ENCODE measurements at places on chromosomes 7 and 10.

GRCh38 chr7:40827222-40828085, 692.6 kb downstream of the SUGCT start:
- no peaks in the 10 kb centered on the region for H3K4me1 ChIP-seq
- no peaks in the 10 kb centered on the region for H3K36me3 ChIP-seq
- H3K27me3 ChIP-seq, result no peaks in the 10 kb centered on the region
- no peak for DNase-seq

GRCh38 chr10:12501324-12501723, 152.0 kb downstream of the CAMK1D start:
- peaks cover 34% of the 10 kb centered on the region for H3K4me1 ChIP-seq
- no peaks in the 10 kb centered on the region for H3K27me3 ChIP-seq
- H3K4me3 ChIP-seq, result no peak overlapping the region
- H3K36me3 ChIP-seq, result peaks cover 1% of the 10 kb centered on the region

GRCh38 chr10:58752665-58753064, 240.0 kb downstream of the BICC1 start:
- H3K36me3 ChIP-seq, result no peaks in the 10 kb centered on the region
- no peak overlapping the region for H3K4me3 ChIP-seq
- no peak for DNase-seq
- H3K4me1 ChIP-seq, result no peaks in the 10 kb centered on the region
- H3K27me3 ChIP-seq, result peaks cover 8% of the 10 kb centered on the region
- no peak overlapping the region for H3K27ac ChIP-seq

GRCh38 chr7:118771672-118772071, 547.2 kb downstream of the ANKRD7 start:
- no peaks in the 10 kb centered on the region for H3K36me3 ChIP-seq
- DNase-seq, result no peak
- no peak overlapping the region for H3K4me3 ChIP-seq
- H3K27me3 ChIP-seq, result no peaks in the 10 kb centered on the region
- no peaks in the 10 kb centered on the region for H3K4me1 ChIP-seq

DNA sequence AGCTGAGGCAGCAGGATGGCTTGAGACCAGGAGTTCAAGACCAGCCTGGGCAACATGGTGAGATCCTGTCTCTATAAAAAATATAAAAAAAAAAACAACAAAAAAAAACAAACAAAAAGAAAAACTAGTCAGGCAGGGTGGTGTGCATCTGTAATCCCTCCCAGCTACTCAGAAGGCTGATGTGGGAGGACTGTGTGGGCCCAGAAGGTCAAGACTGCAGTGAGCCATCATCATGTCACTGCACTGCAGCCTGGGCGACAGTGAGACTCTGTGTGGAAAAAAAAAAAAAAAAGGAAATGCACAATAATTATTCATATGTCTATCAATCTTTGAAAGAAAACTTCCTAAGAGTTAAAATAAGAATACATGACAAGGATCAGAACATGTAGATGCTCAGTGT, 178.3 kb downstream of the SEM1 start:
- H3K4me1 ChIP-seq, result no peaks in the 10 kb centered on the region
- H3K27ac ChIP-seq, result no peak overlapping the region
- peaks cover 18% of the 10 kb centered on the region for H3K27me3 ChIP-seq
- no peak for DNase-seq
- H3K4me3 ChIP-seq, result no peak overlapping the region

GRCh38 chr7:109224100-109224499, 654.4 kb downstream of the DNAJB9 start:
- no peak overlapping the region for H3K4me3 ChIP-seq
- no peak for DNase-seq
- no peaks in the 10 kb centered on the region for H3K27me3 ChIP-seq
- no peak overlapping the region for H3K27ac ChIP-seq
- no peaks in the 10 kb centered on the region for H3K4me1 ChIP-seq

DNA sequence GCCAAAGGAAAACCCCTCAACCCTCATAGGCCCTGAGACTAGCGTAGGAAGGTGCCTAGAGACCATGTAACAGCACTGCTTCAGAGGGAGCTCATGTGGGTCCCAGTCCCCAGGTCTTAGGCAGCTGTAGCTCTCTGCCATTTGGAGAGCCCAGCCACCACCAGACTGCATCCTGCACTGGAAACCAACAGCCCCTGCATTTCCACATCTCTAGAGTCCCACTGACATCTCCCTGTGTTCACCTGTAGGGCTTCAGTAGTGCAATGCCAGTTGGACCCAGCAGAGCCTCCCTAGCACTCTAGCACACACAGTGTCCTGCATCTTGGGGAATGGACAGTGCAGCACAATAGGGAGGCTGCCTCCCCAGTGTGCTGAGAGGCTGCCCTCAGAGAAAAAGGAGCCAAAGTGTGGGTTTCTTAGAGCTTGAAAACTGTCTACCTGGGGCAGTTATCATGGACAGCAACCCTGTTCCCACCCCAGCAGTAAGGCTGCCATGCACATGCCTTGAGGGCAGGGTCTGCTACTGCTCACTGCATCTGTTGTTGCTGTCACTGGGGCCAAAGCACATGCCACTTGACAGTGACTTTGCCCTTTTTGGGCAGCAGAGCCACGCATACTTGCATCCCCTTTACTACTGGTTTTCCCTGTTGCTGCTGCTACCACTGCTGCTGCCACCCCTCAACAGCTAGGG, 46.7 kb upstream of the ANTXRL start:
- peaks cover 22% of the 10 kb centered on the region for H3K4me1 ChIP-seq
- H3K36me3 ChIP-seq, result peaks cover 35% of the 10 kb centered on the region
- no peak overlapping the region for H3K27ac ChIP-seq

DNA sequence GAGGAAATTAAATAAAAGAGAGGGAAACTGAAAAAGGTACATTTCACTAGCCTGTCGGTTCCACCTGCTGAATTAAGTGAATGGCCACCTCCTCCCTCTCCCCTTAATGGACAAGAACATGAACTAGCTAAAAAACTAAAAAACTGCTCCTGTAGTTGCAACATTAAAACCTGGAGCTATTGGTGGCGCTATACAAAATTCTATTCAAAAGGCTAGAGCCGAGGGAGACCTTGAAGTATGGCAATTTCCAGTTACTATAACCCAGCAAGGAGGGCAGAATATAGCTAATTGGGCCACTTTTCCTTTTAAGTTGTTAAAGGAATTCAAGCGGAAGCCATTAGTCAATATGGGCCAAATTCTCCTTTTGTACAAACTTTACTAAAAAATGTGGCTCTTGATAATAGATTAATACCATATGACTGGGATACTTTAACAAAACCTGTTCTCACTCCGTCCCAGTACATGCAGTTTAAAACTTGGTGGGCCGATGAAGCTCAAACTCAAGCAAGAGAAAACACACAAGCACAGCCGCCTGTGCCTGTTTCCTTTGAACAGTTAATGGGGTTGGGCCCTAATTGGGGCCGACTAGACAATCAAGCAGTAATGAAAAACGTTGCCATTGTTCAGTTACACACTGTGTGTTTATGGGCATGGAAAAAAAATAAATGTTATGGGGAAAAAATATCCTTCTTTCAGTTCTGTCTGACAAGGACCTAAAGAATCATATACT, 6.5 kb upstream of the CHST3 start:
- H3K36me3 ChIP-seq, result no peaks in the 10 kb centered on the region
- H3K4me1 ChIP-seq, result peaks cover 4% of the 10 kb centered on the region

DNA sequence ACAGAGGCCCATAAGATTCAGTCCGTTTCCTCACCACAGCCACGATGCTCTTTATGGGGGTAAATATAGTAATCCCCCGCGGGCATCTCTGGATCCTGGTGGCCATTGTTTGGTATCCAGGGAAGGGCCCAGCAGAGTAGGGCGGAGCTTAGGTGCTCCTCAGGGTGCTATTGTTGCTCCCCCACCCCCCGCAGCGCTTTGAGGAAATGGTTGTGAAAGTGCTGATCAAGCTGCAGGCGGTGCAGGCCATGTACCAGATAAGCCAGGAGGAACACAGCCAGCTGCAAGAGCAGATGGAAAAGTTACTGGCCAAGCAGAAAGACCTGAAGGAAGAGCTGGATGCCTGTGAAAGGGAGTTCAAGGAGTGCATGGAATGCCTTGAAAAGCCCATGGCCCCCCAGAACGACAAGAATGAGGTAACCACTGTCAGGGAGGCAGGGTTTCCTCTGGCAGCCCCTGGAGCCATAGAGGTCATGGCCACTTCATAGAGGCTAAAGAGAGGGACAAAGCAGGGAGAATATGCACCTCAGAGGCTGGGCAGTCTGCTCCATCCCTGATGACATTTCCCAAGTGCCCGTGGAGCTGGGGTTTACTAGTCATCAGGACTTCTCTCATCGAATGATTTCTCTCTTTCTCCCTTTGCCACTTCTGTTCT, 17.6 kb upstream of the FLNC start:
- DNase-seq, result no peak
- H3K4me1 ChIP-seq, result no peaks in the 10 kb centered on the region
- no peak overlapping the region for H3K27ac ChIP-seq
- no peaks in the 10 kb centered on the region for H3K27me3 ChIP-seq
- H3K36me3 ChIP-seq, result no peaks in the 10 kb centered on the region
- H3K4me3 ChIP-seq, result no peak overlapping the region

- no peak overlapping the region for H3K4me3 ChIP-seq
- H3K27ac ChIP-seq, result no peak overlapping the region
- H3K27me3 ChIP-seq, result peaks cover 36% of the 10 kb centered on the region
- no peaks in the 10 kb centered on the region for H3K36me3 ChIP-seq
- H3K4me1 ChIP-seq, result no peaks in the 10 kb centered on the region
- DNase-seq, result no peak
Measured at GRCh38 chr10:95254629-95255028, 36.2 kb downstream of the PDLIM1 start.

DNA sequence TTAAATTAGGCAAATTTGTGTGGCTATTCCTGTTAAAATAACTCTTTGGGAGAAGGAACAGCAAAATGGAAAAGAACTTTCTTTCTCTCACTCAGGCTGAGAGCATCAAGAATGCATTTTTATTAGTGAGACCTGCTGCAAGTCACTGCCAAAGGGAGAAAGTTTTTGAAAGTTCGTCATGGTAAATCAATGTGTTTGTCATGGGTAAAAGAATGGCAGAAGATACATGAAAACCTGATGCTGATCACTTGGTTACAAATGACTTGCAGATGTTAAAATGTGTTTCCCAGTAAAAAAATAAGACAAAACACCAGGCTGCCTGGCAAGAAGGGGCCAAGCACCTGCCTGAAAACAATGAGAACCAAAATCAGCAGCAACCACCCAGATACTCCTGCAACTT, 484.7 kb upstream of the NRP1 start:
- H3K27ac ChIP-seq, result no peak overlapping the region
- H3K4me3 ChIP-seq, result no peak overlapping the region
- no peak for DNase-seq

DNA sequence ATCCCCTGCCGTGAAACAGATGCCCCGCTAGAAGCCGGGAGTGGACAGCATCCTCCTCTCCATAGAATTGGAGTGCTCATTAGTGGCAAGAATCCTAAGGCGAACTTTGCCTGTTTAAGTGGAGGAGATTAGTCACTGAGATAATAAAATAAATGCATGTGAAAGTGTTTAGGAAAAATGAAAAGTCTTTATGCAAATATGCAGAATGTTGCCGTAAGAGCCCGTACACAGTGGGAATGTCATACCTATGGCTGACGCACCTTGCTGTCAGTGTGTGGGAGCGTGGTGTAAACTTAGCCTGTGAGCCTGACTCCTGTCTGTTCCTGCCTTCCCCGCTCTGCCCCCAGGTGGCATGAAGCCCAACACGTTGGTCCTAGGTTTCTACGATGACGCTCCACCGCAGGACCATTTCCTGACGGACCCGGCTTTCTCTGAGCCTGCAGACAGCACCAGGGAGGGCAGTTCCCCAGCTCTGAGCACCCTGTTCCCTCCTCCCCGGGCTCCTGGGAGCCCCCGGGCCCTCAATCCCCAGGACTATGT, 1.7 kb upstream of the TRIP6 start:
- H3K4me1 ChIP-seq, result peaks cover 16% of the 10 kb centered on the region
- H3K4me3 ChIP-seq, result peak overlapping the region; percentile 42
- no peak for DNase-seq
- H3K27me3 ChIP-seq, result no peaks in the 10 kb centered on the region
- H3K27ac ChIP-seq, result peak overlapping the region; percentile 34
- H3K36me3 ChIP-seq, result peaks cover 11% of the 10 kb centered on the region

- peaks cover 10% of the 10 kb centered on the region for H3K27me3 ChIP-seq
- H3K4me3 ChIP-seq, result no peak overlapping the region
- H3K36me3 ChIP-seq, result no peaks in the 10 kb centered on the region
Measured at GRCh38 chr10:60664859-60665258, 113.4 kb upstream of the CDK1 start.

DNA sequence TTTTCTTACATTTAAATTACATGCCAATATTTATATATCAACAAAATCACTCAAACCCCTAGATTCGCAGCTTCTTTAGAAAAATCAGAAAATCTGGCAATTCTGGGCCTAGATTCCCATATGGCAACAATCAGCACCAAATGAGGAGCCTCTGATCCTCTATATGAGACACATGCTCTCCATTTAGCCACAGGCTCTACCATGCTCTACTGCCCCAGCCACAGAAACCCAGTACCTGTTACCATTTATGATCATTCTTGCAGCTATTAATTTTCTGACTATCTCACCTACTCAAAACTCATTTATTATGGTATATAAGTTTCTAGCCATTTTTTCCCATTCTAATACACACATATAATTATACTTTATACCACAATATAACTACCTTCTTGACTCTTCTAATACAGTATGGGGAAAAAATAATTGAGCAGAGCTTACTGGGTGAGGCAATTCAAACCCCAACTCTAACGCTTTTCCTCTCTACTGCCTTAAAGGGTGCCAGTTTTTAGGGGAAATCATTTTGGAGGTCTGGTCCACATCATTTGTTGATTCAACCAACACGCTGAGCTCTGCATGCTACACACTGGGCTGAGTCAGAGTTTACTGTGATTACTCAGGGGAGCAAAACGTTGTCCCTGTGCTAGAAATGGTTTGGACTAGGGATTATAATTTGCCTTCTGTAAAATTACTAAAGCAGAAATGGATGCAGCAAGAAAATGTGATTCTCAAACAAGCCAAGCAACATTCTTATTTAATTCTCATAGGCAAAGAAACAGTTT, 11.6 kb downstream of the PDLIM1 start:
- no peaks in the 10 kb centered on the region for H3K4me1 ChIP-seq
- H3K4me3 ChIP-seq, result no peak overlapping the region
- no peak for DNase-seq
- H3K36me3 ChIP-seq, result no peaks in the 10 kb centered on the region
- no peaks in the 10 kb centered on the region for H3K27me3 ChIP-seq

- no peaks in the 10 kb centered on the region for H3K4me1 ChIP-seq
- no peaks in the 10 kb centered on the region for H3K36me3 ChIP-seq
- H3K4me3 ChIP-seq, result no peak overlapping the region
- H3K27ac ChIP-seq, result no peak overlapping the region
- peaks cover 15% of the 10 kb centered on the region for H3K27me3 ChIP-seq
Measured at GRCh38 chr10:86035791-86036543, 330.6 kb downstream of the GRID1 start.

DNA sequence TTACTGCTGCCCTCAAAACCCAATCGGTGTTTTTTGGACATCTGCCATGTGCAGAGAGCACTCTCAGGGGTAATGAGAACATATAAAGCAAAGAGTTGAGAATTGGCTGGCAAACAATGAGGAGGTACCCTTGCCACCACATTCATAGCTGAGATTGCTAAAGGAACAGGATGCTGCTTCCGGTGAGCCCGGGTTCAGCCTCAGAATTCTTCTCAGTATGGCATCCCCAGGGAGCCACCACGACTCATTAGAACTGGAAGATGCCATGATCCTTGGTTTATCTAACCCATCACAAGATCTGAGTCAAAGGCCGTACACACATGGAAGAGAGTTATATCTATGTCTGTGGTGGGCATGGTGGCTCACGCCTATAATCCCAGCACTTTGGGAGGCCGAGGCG, 174.4 kb downstream of the ARID5B start:
- H3K36me3 ChIP-seq, result peaks cover 77% of the 10 kb centered on the region
- H3K27me3 ChIP-seq, result no peaks in the 10 kb centered on the region
- DNase-seq, result no peak
- H3K27ac ChIP-seq, result no peak overlapping the region
